GM03348 (cell line): ENCODE measurements at places on chromosomes 16 and 17.

DNA sequence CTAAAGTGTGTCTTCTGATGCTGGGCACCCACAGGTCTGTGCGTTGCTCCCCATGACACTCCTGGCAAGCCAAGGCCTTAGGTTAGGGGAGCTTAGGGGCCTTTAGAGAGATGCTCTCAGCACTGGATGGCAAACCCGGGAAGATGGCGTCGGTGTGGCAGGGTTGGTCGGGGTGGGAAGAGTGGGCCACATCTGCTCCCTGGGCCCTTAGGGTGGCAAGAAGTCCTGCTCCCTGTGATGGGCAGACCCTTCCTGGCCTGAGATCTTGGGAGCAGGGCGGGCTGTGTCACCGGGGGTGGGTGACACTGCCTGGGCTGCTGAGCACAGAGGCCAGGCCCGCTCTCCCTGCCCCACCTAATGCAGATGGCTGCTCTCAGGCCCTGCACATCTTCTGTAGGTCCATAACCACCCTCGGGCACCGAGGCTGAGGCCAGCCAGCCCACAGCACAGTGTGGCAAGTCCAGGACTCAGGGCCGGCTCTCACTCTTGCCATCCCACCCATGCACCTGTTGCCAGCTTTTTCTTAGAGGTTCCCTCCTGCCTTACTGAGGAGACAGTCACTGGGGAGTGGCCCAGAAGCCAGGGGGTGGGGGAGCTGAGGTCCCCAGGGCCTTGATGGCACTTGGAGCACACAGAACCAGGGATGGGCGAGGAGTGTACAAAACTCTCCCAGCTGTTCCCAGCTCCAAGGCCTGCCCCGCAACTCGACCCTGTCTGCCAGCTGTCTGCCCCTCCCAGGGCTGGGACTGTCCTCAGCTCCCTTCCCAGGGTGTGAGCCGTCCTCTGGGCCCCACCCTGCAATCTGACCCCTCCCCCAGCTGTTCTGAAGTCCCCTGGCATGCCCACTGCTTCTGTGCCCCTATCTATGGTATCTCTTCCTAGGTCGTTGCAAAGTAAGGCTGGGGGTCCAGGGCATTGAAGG is 4.4 kb upstream of the MTSS2 start:
- no peak for DNase-seq

GRCh38 chr17:77889135-77889505 is 69.4 kb upstream of the TNRC6C start:
- no peak for DNase-seq

DNA sequence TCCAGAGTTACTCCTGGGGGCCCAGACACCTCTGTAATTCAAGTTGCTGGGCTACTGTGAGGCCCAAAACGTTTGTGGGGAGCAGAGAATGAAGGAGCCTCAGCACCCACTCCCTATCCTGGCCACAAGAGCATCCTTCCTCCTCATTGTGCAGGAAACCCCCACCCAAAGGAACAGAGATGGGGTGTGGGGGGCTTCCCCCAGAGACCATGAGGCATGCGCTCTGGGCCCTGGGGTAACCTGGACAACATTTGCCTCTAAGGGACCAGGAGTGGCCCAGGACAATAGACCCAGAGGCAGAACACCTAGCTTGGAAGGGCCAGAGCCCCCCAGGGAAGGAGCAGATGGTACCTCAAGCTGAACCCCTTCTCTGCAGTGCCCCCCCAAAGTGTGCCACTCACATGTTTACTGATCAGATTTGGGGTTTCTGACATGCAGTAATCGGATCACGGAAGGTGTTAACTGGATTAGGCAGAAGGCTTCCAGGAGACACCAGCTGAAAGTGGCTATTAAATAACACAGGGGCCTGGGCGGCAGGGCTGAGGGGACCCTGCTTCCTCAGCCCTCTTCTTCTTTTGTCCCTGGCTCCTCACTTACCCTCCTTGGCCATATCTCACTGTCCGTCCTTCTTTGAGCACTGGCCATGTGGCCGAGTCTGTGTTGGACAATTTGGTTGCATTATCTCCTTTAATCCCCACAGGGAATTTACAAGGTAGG is 50.8 kb downstream of the SDK2 start:
- DNase-seq: no peak

DNA sequence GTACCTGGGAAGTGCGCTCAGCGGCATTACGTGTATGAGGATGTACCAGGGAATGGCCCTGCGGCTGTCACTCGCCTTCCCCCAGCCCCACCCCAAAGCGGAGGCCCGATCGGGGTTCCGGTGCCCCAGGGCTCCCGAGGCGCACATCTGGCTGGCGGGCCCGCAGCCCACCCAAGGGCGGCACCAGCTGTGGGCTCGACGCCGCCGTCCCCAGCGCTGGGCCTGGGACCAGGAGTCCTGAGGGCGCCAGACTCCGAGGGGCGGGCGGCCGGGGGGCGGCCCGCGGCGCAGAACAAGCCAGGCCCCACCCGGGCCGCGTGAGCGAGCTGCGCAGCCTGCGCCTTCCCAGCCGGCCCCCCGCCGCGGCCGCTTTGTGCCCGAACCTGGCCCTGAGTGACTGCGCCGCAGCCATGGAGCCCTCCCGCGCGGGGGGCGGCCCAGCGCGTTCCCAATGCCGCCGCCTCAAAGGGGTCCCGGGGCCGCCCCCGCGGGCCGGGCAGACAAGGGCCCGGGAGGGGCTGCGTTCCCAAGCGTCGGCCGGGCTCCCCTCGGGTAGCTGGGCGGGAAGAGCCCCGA is 17.4 kb downstream of the ZNF423 start:
- DNase-seq: no peak

- DNase-seq: no peak
These were observed 88.1 kb downstream of the DNAH17 start for GRCh38 chr17:78488867-78489634.

GRCh38 chr16:684071-684794 is at the start of gene JMJD8:
JMJD8 (minus strand) TSS chr16:684334; CDS start chr16:684319, 15 bp downstream.
- peak; percentile 98 for DNase-seq

DNA sequence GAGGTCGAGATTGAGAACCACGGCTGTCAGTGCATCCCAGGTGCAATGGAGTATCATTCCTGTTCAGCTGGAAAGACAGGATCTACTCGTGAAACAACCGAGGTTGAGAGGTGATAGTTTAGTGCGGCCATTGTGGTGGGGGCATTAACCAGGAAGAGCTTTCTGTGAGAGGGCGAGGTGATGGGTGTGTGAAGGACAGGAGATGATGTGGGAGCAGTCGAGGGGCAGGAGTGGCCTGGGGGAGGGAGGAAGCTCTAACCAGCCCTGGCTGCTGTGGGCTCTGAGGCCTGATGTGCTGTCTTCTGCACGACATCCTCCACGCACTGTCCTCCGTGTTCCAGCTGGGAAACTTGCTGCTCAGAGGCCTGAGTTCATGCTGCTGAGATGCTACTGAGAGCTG is 22.0 kb downstream of the GOSR2 start:
- no peak for DNase-seq

GRCh38 chr17:54900457-54901229 is at the start of gene TOM1L1:
TOM1L1 (plus strand) TSS chr17:54900852; CDS start chr17:54900866, 14 bp downstream.
- peak; percentile 92 for DNase-seq

DNA sequence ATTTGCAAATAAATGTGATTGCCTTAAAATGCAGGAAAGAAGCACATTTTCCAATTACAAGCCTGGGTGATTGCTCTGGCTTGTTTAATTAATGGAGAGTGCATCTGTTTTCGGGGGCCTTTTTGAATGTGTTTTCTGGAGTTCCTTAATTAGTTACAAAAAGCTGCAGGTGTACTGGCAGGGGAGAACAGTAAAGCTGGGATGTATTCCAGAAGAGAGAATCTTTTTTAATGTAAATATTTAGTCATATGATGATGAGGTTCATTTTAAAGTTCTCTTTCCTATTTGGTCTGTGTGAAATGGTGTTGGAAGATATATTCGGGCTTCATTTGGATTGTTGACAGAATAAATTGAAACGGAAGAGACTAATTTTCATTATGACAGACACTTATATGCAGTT is 70.9 kb upstream of the N4BP1 start:
- no peak for DNase-seq

GRCh38 chr16:8530752-8531384 is 59.4 kb downstream of the TMEM114 start:
- no peak for DNase-seq

- DNase-seq: no peak
These were observed 101.8 kb downstream of the PARN start for GRCh38 chr16:14528306-14528705.

- DNase-seq: no peak
These were observed 1.6 kb upstream of the CDH5 start for GRCh38 chr16:66364959-66365306.

- no peak for DNase-seq
These were observed 773 bp downstream of the CENPX start for GRCh38 chr17:82021900-82022309.

GRCh38 chr17:77316191-77316641 is 175.4 kb downstream of the SEC14L1 start:
- peak; percentile 74 for DNase-seq

DNA sequence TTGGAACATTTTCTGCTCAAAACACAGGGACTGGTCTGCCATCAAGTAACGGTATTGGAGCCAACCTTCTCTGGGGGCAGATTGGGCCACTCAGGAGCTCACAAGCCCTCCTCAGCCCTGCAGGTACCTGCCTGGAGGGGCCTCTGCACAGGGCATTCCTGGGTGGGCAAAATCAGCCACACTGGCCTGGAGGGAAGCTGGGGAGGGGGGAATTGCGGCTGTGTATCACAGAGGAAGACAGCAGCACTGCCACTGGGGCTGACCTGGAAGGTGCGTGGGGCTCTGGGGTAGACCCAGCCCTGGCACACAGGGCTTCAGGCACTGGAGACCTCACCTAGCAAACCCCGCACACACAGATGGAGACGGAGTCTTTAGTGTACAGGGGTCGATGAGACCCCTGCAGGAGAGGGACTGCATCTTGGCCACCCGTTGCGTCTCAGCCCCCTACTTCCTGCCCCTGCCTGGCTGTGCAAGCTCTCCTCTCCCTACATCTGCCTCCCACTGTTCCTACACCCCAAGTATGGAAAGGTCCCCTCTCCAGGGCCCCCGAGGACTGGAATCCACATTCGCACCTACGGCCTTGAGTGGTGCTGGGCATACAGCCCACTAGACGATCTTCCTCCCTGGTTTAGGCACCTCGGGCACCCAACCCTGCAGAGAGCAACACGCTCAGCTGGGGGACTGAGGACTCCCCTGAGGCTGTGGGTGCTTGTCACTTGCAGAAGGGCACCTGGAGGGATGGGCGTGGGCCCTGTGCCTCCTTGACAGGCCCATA is 7.1 kb upstream of the SRRM2 start:
- no peak for DNase-seq

DNA sequence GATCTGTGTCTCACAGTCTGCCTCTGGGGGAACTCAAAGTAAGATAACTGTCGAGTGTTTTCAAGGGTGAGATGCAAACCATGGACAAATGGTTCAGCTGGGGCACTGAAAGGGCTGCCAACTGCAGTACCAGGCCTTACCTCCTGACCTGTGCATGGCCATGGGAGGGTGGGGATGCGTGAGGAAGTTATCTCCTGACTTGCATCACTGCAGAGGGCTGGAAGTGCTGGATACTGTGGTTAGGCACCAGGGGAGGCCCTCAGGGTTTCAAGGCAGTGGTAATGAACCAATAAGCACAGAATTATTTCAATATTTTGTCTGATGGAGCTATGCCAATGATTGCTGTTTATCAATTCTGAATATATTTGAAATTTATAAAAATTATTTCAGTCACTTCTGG is 159.2 kb downstream of the CYLD start:
- DNase-seq: no peak

GRCh38 chr16:66538910-66539309 is 11.0 kb downstream of the TK2 start:
- DNase-seq: no peak
